ENCODE measurements at places on chromosomes 1 and 21. TPM values are rescaled to one million over a fixed set of nuclear protein-coding genes. Genes with fewer than 3 reads are reported as not detected.

DNA sequence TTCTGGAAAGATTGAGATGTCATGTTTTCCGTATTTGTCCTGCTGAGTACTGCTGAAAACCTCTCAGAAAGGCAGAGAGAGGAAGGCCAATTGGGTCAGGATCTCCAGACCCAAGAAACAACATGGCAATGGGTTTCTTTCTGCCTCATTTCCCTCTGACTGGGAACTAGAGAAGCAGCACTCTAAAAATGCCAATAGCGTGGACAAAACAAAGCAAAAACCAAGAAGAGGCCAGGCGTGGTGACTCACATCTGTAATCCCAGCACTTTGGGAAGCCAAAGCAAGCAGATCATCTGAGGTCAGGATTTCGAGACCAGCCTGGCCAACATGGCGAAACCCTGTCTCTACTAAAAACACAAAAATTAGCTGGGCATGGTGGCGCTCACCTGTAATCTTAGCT is 18.3 kb downstream of the TNFRSF9 start:
- DNase-seq = no peak

Gene RHOC
- total RNA-seq = 154 TPM

DNA sequence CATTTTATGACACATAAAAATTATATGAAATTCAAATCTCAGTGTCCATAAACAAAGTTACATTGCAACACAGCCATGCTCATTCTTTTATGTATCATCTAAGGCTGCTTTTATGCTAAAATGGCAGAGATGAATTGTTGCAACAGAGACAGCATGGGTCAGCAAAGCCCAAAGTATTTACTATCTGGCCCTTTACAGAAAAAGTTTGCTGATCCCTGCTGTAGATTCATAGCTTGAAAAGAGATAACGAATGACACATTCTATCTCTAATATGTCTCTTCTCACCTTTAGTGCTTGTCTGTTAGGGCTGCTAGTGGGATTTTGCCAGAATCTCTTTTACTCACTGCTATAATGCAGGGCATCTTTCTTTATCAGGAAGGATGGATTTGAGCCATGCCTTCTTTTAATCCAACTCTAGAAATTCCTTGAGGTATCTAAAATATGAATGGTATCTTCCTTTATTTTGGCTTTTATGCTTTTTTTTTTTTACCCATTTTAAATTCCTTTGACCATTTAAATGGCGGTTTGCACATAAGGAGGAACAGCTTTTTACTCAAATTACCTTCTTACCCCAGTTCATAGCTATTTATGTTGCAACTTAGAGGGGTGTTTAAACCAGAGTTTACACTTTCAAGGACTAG is 598.2 kb downstream of the PLPP3 start:
- DNase-seq = no peak

DNA sequence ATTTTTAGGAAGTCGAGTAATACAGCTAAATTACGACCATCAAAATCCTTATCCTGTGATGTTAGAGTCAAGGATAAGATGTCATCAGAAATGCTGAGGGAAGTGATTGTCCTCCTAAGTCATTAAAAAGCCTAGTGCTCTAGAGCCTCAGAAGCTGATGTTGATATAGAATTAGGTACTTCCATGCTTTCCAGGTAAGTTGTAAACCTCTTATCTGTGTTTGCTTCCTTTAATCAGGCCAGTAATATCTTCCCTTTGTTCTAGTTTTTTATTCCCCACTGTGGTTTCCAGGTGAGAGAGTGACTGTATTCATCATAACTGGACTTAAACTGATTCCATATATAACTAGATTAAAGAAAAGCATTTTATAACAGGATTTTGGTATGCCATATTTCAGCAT is 44.4 kb downstream of the SMG7 start:
- DNase-seq = no peak

DNA sequence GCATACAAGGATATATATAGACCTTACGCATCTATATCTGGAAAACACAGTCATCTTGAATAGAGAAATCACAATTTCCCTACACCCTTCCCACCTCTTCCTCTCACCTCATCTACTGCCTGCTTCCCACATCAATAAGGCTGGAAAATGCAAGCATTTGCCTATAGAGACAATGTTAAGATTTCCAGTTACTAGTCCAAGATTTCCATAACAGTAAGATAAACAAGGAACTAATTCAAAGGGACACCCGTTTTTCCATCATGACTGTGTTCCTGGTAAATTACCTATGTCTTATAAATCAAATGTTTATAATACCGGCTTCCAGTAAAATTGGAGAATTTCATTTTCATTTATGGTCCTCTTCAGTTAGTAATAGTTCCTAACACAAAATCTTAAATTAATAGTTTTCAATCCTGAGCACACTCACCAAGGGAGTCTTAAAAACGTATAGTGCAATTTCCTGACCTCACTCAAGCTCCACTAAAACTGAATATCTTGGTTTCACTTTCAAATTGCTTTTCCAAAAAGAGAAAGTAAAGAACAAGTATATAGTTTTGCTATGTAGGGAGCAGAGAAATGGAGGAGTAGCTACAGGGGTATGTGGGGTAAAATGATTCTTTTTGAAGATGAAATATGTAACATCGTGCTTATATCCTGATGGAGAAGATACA is 398.7 kb downstream of the PLPP3 start:
- no peak for DNase-seq

DNA sequence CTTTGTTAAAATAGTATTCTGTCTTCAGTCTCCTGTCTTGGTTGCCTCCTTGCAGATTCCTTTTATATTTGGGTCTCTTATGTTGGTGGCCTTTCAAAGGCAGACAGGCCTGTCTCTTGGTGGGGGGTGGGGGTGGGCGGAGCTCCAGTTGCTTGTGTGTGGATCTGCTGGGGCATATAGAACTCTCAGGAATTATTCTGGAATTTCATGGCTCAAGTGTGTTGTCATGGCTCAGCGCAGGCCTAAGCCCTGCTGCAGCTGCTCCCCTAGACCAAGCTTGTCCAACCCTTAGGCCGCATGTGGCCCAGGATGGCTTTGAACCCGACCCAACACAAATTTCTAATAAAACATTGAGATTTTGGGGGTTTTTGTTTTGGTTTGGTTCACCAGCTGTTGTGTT is 8.0 kb downstream of the C1orf35 start:
- no peak for DNase-seq

DNA sequence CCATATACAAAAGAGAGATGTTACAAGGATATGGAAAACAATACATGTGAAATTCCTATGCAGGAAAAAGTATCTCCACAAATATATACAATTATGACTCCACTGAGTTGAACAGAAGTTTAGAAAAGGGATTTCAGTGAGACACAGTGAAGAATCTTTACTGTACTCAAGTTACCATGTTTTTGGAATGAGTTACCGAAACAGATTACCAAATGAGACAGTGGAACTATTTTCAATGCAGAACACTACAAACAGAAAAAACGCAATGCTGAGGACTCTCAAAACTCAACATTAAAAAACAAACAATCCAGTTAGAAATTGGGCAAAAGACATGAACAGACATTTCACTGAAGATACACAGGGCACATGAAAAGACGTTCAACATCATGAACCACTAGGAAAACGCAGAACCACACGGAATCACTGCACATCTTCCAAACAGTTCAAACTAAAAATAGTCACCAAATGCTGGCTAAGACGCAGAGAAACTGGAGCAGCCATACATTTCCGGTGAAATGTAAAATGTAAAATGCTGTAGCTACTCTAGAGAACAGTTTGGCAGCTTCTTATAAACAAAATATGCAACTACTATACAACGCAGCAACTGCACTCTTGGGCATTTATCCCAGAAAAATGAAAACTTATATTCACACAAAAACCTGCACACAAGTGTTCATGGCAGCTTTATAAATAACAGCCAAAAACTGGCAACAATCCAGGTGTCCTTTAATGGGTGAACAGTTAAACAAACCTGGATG is 118.7 kb downstream of the UBR4 start:
- no peak for DNase-seq

DNA sequence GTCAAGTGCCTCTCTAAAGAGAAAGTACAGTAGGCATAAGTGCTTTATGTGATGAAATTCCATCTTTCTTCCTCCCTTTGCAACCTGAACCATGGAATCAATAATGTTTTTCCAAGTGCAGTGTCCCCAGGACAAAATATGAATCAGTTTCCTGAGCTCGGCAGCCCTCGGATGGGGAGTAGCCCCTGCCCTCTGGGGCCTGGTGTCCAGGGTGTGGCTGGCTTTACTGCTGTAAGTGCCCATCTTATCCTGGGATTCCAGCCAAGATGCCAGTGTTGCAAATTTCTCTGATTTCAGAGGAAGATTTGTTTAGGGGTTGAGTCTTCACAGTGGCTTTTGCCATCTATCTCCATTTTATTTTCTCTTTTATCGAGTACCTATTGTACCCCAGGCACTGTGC is 40.5 kb upstream of the SRP9 start:
- no peak for DNase-seq

Data from HCT116 (cell line).